ENCODE measurements at places on chromosomes 3 and 15. TPM values are rescaled to one million over a fixed set of nuclear protein-coding genes. Genes with fewer than 3 reads are reported as not detected.

The FGD5 gene
- total RNA-seq, result 7.8 TPM

The ATP2B2 gene
- under 0.01 TPM for total RNA-seq

The GOLGA8Q gene
- not detected for total RNA-seq

The CCR9 gene
- not detected for total RNA-seq

The TMEM212 gene
- not detected for total RNA-seq

The FRMD5 gene
- 1.4 TPM for total RNA-seq
